ENCODE measurements at places on chromosomes 1 and 21. TPM values are rescaled to one million over a fixed set of nuclear protein-coding genes. Genes with fewer than 3 reads are reported as not detected.

GRCh38 chr1:17274186-17275170 is 25.6 kb downstream of the PADI3 start:
- DNase-seq: no peak

- DNase-seq: no peak
Measured at GRCh38 chr1:168643152-168643551, 66.7 kb downstream of the XCL1 start.

- DNase-seq: peak; percentile 53
Measured at GRCh38 chr1:162847839-162848453, 13.0 kb downstream of the CCDC190 start.

- DNase-seq: no peak
Measured at GRCh38 chr1:183242556-183242955, 56.5 kb downstream of the LAMC2 start.

- DNase-seq: no peak
Measured at GRCh38 chr21:19420565-19420964, 1017.0 kb upstream of the TMPRSS15 start.

- DNase-seq: no peak
Measured at GRCh38 chr1:206829875-206830274, 35.5 kb upstream of the IL20 start.

- DNase-seq: no peak
Measured at GRCh38 chr1:73593364-73593763, 604.6 kb downstream of the LRRIQ3 start.

- no peak for DNase-seq
Measured at GRCh38 chr1:233208687-233209086, 86.8 kb downstream of the PCNX2 start.

The FAM43B gene
- 0.43 TPM for polyA plus RNA-seq

The HTR6 gene
- not detected for polyA plus RNA-seq

The KLHDC7A gene
- polyA plus RNA-seq: not detected

The NFASC gene
- polyA plus RNA-seq: 1.5 TPM

The AMPD1 gene
- polyA plus RNA-seq: 158 TPM

Measured in muscle of arm (tissue), 14 donors.